ENCODE measurements at places on chromosomes 2 and 18.

- no peak for DNase-seq
Observed at GRCh38 chr2:3040496-3041140, 337.0 kb downstream of the EIPR1 start.

DNA sequence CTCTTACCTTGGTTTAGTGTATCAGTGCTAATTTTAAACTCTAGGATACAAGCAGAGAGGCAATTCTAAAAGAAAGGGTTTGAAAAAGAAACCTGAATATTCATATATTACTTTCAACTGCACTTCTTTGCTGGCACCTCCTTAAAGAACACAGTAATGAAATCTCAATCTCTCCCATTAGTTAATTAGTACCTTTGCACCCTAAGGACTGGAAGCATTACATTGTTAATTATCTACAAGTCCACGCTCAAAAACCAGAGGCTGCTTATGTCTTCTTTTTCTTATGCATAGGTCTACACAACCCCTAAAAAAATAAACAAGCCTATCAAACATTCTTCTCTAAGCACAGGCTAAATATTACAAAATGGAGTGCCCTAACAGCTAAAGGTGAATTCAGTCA is 20.2 kb downstream of the EPHA4 start:
- no peak for DNase-seq

DNA sequence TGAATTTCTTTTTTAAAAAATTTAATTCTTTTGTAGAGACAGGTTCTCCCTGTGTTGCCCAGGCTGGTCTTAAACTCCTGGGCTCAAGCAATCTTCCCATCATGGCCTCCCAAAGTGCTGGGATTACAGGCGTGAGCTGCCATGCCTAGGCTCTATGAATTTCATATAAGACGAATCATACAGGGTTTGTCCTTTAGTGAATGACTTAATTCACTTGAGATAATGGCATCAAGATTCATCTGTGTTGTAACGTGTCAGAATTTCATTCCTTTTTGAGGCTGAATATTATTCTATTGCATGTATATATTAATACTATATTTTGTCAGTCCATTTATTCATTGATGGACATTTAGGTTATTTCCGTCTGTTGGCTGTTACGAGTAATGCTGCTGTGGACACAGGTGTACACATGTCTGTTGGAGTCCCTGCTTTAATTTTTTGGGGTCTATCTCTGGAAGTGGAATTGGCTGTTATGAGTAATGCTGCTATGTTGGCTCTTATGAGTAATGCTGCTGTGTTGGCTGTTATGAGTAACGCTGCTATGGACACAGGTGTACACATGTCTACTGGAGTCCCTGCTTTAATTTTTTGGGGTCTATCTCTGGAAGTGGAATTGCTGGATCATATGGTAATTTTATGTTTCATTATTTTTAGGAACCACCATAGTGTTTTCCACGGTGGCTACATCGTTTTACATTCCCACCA is 210.6 kb downstream of the CAMKMT start:
- DNase-seq, result no peak

DNA sequence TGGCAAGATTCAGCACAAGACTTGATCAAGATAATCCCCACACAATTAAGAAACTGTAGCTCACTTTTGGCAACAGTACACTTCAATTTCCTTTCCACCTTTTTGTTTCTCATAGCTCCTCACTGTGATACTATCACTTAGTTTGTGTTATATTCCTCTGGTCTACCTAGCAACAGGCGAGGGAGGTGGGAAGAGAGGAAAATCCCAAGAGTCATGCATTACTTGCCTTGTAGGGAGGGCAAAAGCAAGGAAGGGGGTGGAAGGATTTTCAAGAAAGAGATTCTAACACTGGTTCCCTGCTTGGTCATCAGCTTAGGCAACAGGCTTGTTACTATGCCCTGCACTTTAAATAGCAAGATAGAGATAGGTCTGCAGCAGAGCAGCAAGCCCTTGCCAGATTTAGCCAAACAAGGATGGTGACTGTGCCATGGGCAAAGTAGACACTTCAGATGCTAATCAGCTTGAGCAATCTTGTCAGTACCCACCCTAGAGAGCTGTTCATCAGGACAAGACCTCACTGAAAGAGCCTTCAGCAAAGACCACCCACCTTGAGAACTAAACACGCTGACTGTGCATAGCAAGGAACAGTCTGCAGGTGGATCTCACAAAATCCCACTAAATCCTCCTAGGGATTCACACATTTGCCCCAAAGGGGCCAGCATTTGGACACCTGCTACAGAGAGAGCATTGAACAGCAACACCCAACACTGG is 134.6 kb downstream of the MBD2 start:
- DNase-seq, result no peak

DNA sequence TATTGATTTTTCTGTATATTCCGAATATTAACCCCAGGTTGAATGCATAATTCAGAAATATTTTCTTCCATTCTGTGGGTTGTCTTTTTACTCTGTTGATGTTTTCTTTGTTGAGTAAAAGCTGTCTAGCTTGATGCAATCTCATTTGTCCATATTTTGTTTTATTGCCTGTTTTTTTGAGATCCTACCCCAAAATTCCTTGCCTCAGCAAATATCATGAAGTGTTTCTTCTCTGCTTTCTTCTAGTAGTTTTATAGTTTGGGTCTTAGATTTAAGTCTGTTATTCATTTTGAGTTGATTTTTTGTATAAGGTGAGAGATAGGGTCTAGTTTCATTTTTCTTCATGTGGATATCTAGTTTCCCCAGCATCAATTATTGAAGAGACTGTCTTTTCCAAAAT is 467.9 kb upstream of the GCFC2 start:
- DNase-seq, result no peak
